Activated naive CD4-positive, alpha-beta T cell treated with anti-CD3 and anti-CD28 coated beads for 36 hours (primary cell): ENCODE measurements at places on chromosomes 6 and 20.

DNA sequence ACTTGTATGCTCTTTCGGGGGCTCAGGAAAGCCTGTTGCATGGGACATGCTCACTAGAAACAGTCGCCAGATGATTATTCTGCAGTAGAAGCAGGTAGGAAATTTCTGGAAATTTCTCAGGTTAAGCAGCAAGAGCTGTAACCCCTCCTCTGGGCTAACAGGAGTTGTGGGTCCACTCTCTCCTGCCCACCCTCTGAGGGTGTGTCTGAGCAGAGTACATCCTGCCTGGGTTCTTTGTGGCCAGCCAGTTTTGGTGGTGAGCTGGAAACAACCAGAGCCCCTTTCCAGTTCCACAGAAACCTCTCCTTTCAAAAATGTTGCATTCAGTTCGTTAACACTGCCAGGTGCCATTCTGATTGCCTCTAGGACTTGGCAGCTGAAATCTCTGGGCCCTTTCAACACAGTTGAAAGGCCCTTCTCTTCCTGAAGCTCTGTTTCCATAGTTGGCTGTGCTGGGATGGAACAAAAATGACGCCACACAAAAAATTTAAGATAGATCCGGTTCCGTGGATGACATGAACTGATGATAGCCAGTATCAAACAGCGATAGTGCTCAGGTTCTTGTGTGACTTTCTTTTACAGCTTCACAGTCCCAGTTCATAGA, 38.5 kb downstream of the PLCG1 start:
- no peak for DNase-seq

DNA sequence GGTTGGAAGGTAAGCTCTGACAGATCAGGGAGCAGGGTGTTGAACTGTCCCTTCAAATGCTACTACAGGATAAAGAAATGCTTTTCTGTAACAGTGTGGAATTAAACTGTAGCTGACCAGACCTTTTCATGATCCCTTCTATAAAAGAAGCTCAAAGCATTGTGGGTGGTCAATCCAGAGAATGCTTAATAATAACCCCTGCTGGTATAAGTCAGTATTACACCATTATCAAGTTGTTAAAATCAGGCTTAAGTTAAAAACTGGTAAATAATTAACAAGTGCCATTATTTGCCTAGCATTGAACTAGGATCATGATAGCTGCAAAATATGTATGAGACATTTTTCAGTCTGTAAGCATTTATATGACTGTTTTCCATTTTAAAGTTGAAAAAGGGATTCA, 468.9 kb downstream of the PKHD1 start:
- DNase-seq = no peak

GRCh38 chr20:45049438-45049837, 51.5 kb downstream of the KCNS1 start:
- DNase-seq = no peak

GRCh38 chr6:111865049-111865585, 8.1 kb downstream of the FYN start:
- DNase-seq = no peak

DNA sequence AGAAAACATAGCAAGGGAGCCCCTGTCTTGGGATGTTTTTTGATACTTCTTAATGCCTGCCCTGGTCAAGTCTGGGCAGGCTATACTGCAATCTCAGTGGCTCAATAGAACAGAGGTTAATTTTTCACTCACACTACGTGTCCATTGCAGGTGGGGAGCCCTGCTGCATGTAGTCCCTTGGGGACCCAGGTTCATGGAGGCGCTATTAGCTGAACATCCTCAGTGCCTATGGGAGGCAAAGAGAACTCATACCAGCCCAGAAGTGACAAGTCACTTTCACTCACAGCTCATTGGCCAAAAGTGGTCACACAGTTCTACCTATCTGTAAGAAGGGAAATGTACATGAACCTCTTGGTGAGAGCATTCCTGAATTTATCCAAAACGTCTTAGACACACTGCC, 23.2 kb downstream of the CGA start:
- no peak for DNase-seq

- no peak for DNase-seq
Measured at GRCh38 chr6:87341899-87342298, 2.7 kb upstream of the C6orf163 start.

DNA sequence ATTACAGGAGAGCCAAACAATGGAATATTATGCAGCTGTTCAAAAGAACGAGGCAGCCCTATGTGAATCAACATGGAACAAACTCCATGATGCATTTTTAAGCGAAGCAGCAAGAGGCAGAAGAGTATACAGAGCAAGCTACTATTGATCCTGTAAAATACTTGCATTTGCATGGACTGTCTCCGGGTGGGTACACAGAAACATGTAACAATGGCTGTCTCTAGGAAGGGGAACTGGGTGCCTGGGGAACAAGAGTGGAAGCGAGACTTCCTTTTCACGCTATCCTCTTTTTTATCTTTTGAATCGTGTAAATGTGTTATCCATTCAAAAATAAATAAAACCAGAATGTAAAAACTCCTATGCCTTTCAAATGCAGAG, 93.3 kb upstream of the SIRPA start:
- DNase-seq = no peak

GRCh38 chr6:6516666-6517458, 71.7 kb upstream of the LY86 start:
- peak; percentile 42 for DNase-seq

DNA sequence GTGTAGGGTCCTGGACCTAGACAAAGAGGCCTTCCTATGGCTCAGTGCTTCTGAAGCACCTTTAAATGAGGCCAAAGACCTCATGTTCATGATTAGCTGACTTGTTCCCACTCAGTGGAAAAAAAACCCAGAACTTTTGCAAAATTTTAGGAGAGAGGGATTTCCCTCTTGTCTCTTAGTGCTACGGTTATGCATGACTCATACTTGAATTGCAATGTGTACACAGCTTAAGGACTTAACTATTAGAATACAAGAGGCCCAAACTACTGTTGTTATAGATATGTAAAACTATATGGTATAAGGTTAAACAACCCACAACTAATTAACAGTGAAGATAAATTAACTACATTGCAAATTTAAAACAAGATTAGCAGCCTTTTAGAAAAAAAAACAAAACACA, 32.3 kb upstream of the HLA-A start:
- DNase-seq = no peak

DNA sequence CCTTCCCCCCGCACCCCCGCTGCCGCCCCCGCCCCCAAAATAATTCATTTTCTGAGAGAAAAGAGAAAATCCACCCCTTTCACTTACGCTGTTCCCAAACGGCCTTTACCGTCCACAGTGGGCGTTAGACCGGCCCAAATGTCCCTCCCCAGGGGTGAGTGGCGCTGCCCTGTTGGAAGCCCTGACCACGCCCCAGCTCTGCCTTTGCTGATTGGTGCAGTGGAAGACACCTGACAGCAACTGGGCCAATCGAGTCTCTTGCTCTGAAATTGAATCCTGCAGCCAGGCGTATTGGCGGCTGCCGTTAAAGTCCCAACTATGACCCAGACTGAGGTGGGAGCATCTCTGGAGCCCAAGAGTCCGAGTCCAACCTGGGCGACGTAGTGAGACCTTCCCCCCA, 15.7 kb downstream of the ZFP64 start:
- no peak for DNase-seq

- DNase-seq = no peak
Measured at GRCh38 chr20:51763965-51764602, 4.1 kb downstream of the ATP9A start.

DNA sequence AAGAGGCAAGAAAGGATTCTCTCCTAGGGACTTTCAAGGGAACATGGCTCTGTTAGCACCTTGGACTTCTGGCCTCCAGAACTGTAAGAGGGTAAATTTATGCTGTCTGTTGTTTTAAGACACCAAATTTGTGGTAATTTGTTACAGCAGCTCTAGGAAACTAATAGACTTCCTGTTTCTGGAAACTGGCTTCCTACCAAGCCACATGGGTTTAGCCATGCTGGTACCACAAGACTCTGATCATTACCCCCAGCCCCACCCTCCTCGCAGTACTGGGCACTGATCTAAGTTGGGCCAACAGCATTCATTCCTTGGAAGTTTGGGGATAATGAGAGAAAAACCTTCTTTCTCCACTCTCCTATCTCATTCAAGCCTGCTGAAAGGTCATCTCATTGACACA, 109.5 kb upstream of the SMLR1 start:
- no peak for DNase-seq

- DNase-seq = no peak
Measured at GRCh38 chr20:36895036-36895435, 19.1 kb downstream of the TLDC2 start.

- DNase-seq = no peak
Measured at GRCh38 chr20:7994809-7995208, 24.8 kb downstream of the TMX4 start.

- no peak for DNase-seq
Measured at GRCh38 chr6:95741045-95741444, 163.7 kb downstream of the MANEA start.

GRCh38 chr6:161271343-161272030, 2.4 kb downstream of the AGPAT4 start:
- no peak for DNase-seq

DNA sequence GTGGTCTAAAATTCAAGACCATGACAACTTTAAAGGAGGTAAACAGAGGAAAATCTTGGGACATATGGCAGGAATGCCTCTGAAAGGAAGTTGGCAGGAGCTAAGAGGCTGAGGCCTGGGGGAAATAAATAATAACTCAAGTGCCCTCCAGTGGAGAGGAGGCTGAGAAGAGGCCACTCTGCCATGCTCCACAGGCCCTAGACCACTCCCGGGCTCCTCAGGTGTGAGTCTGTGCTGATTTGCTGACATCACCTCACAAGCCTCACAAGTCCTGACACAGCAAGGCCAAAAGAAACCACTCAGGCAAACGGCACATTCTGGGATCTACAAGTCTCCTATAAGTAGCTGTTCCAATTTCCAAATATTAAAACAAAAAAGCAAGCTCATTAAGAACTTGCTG, 91.0 kb upstream of the RIPOR2 start:
- DNase-seq = no peak

GRCh38 chr6:26383624-26384417, 913 bp downstream of the BTN2A2 start:
- peak; percentile 56 for DNase-seq

DNA sequence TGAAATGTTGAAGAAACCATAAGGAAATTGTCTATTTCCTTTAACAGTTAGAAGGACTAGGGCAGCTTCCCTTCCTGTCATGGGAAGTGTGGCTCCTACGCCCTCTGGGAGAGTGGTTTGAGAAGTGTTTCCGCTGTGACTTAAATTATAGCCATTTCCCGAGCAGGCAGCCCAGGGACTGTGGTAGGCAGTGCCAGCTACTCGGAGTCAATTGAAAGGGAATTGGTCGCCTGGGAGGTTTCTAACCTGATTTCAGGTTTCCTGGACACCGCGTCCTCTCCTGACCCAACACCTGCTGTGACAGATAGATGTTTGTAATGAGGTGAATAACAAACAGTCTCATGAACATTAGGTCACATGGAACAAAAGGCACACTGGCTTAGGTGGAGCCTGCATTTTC, 256.1 kb upstream of the PLCB4 start:
- no peak for DNase-seq

- no peak for DNase-seq
Measured at GRCh38 chr6:119444642-119445557, 95.3 kb upstream of the MAN1A1 start.

GRCh38 chr6:51466427-51466826, 621.0 kb downstream of the PKHD1 start:
- DNase-seq = no peak

DNA sequence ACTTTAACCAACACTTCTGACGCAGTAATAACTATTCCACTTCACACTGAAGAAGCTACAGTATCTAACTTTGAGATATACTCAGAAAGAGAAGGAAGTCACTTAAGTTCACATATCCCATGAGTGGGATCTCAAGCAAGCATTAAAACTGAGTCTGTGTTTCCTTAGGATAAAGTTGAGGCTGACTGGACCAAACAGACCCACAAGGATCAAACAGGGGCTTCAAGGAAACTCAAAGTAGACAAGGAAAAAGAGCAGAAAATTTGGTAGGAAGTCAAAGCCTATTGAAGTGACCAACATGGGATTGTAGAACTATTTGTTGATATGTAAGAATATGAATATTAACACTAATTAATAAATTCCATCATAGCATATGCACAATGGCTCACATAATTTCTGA, 294.9 kb downstream of the ADGB start:
- DNase-seq = no peak

- DNase-seq = no peak
Measured at GRCh38 chr6:89034586-89035251, 45.8 kb upstream of the PNRC1 start.

DNA sequence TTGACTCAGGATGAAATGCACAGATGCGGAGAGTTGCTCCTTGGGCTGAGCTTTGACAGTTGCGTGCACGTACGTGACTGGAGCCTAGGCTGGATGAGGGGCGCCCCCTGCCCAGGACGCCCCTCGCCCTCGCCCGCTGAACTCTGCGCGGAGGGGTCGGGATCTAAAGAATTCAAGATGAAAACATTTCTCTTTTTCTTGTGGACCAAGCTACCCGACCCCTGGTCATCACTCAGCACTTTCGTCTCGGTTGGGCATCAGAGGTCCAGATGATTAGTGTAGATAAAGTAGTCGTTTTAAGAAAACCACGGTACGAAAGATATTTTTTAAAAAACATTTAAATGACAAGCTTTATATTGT, 700 bp downstream of the DTD1 start:
- no peak for DNase-seq
